HepG2 (cell line): ENCODE measurements at places on chromosomes 1 and 21.

GRCh38 chr1:225872075-225872430, 10.1 kb downstream of the TMEM63A start:
- DNase-seq, result no peak

GRCh38 chr21:38244407-38244787, 12.4 kb upstream of the KCNJ15 start:
- DNase-seq, result no peak

DNA sequence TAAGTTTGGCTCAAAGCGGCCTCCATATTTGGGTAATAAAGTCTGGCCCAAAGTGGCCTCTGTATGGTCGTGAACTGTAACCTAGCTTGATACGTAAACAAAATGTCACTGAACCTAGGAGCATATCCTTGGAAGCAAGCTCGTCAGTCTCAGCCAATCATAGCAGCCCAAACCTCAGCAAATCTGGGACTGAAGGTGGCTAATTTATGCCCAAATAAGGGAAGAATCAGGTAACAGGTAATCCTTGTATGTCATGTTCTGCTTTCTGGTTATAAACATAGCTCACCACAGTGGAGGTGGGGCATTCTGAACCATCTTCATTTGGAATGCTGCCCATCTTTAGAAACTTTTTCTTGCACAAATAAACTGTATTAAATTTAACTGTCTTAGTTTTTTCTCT, 281.1 kb downstream of the TTLL7 start:
- DNase-seq, result no peak

DNA sequence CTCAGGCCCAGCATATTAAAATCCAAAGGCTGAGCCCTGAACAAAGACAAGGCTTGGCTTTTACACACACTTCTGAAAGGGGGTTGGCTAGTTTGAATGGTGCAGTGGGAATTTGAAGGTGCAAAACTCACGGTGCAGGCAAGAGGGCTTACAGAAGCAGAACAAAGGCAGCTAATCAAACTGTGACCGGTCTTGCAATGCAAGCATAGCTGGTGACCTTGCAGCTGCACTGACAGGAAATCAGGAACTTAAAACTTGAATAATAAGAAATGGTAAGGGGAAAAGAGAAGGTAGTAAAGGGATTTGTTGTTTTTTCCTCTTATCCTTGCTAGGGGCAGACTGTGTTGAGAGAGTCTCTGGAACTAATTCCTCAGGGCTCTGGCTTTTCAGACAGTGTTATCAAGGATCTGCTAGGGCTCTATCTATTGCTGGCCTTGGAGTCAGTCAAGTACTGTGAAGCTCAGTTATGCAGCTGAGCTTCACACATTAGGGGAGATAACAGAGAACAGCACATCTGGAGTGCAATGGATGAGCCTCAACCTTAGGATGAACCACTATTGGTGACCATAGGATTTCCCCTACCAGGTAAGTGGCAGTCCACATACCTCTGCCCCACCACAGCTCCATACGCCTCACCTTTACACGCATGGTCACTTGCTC, 97.6 kb downstream of the PPIAL4G start:
- DNase-seq, result no peak
